Glutamatergic neuron (in vitro differentiated cells): ENCODE measurements at places on chromosomes 6 and 20.

GRCh38 chr6:142669471-142670351 is 275.3 kb downstream of the HIVEP2 start:
- no peak for DNase-seq

GRCh38 chr6:145904391-145904790 is 59.8 kb downstream of the SHPRH start:
- DNase-seq, result no peak

DNA sequence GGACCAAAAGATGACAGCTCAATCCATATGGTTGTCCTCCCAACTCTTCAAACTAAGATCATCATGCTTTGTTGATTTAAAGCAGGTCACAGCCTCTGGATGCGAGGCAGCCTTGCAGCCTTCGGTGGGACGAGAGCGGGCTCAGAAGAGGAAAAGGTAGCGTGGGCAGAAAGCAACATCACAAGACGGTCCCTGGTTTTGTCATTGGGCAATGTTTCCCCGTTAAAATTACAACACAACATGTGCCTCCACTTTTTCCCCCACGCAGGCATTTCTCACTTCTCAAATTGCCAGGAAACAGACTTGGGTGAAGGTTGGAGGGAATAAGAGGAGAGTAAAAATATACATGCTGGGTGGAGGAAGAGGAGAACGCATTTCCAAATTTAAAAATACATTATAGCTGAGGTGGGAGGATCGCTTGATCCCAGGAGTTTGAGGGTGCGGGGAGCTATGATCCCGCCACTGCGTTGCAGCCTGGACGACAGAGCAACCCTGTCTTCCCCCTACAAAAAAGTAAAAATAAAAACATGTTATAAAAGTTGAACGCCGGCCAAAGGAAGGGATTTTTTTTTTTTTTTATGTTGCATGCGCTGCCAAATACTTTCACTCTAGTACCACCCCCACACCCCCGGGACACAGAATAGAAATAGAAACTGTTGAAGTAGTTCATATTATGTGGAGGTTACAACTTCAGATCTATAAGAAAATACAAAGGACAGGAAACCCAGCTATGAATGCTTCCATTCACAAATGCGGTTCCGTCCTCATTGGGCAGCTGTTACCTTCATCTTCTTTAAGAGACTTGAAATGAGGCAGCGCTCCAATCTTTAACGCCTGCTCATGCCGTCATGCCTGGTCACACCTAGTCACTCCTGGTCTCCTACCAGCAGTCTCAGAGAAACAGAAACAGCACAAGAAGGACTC is 13.9 kb upstream of the NAA20 start:
- no peak for DNase-seq

DNA sequence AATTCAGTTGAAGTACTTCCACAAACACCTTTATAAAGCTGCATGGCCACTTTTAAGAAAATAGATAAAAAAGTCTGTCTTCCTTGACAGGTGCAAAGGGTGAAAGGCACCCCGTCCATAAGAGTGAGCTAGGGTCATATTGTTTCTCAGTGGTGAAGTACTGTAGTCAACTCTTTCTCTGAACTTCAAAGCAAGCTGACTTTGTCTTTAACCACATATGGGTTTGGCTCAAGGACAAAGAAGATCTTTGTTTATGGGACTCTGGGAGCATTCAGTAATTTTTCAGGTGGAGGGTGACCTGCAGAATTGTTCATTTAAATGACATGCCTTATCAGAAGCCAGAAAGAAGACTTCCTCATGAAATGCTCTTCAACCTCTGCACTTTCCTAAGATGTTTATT is 49.3 kb upstream of the KLHL31 start:
- DNase-seq, result no peak

DNA sequence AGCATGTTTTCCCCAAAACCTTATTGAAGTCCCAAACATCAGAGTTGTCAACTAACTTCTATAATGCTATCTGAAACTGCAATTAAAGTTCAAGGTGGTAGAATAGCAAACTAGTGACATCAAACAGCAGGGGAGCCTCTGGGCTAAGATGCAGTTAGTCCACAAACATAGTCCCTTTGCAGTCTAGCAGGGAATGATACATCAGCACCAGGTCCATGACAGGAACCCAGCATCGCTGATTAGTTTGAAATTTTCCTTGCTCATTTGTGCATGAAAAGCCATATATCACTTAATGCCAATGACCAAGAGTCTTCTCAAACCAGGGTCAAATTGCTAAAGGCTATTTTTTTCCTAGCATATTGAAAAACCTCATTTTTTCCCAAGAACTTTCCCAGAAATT is 145.3 kb downstream of the HIVEP2 start:
- DNase-seq, result no peak

GRCh38 chr6:7776509-7776908 is 50.6 kb downstream of the BMP6 start:
- no peak for DNase-seq

GRCh38 chr6:101730954-101731353 is 337.4 kb downstream of the GRIK2 start:
- DNase-seq, result no peak

- no peak for DNase-seq
Measured at GRCh38 chr6:122308074-122308473, 91.4 kb upstream of the HSF2 start.

GRCh38 chr20:12327205-12327604 is 409.5 kb downstream of the BTBD3 start:
- no peak for DNase-seq

DNA sequence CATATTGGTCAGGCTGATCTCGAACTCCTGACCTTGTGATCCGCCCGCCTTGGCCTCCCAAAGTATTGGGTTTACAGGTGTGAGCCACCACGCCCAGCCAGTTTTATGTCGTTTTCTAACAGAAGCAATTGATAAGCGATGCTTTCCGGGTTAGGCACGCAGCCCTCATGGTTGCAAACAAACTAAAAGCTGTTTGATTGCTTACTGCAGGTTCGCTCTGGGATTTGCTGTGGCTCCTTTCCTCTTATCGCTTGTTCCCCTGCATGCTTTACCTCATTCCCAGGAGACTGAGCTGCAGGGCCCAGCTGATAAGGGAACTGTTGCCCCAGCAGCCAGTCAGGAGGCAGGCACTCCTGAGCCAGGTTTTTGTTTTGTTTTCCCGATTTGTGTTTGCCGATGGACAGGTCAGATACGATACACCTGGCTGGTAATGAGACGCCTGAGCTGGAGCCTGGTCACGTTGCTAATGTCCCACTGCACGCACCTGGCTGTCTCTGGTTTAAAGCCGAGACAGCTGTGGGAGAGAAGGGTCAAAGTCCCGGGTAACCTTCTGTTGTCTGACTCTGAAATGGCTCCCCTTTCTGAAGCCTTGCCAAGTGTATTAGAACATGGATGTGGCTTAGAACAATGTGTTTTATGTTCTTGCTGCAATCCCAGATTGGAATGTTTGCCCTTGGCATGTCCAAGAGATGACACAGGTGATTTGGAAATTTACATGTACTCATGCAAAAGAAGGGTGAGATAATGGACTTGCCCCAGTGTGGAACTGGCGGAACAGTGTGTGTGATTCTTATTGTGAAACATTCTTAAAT is 19.9 kb downstream of the DSP start:
- DNase-seq, result no peak

DNA sequence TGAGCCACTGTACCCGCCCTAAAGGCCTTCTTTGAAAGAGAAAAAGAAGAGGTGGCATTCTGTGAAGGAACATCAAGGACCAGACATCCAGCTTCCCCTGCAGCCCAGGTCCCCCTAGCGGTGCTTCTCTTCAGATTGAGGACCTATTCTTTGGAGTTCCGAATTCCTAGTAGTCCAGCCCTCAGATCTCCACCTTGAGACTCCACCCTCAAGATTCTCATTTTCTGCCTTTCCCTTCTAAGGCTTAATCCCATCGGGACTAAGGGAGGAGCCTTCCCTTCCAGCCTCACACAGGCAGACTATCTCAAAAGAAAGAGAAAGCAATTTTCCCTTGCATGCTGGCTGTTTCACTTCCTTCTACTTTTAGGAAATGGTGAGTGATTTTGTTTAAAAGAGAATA is 32.5 kb downstream of the MUC22 start:
- DNase-seq, result peak; percentile 24

DNA sequence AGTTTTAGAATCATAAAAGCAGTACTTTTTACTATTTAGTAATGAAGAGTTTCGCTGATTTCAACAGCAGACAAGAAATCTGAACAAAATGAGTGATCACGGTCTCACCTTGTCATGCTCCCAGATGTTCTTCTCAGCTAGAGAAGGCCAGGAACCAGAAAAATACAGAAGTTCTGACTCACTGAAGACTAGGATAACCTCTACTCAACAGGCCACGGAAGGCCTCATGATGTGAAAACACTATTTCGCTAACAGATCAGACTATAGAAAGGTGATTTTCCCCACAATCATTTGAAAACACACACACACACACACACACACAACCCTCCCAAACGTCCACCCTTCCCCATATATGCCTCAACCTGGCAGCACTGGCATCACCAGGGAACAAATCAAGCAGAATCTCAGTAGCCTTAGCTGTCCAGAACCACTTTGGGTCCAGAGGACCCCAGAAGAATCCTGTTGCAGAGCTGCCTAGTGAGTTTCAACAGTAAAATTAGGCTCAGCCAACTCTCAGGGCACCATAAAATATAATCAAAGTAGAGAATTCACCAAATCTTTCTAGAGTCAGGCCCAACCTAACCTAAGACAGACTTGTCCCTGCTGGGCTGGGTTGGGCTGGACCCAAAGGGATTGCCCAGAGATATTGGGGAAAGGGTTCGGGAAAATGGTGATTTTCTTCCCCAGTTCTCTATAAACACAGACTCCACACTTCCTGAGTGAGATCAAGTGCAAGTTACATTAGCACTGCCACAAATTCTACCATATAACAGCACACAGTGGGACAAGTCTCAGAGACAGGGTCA is 7.9 kb downstream of the EXOC2 start:
- no peak for DNase-seq

DNA sequence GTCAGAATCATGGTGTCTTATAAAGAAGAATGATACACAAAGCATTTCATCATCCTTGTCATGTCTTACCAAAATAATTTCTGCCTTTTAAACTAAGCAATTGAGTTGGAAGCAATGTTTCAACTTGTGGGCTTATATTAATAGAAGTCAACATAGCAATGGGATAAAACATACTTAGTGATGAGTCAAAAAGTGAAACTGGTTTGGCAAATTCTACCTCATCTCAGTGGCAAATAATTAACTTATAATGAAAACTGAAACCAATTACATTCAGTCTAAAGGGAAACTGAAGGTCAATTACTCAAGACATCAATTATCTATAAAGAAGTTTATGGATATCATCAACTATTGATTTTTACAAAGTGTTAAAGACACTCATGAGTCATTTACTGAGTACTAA is 463.8 kb downstream of the BMP2 start:
- DNase-seq, result no peak

- no peak for DNase-seq
Measured at GRCh38 chr20:32070690-32071213, 18.7 kb downstream of the HCK start.

GRCh38 chr6:9139746-9140145 is 704.4 kb upstream of the SLC35B3 start:
- no peak for DNase-seq
